ENCODE measurements at places on chromosomes 6 and 20. TPM values are rescaled to one million over a fixed set of nuclear protein-coding genes. Genes with fewer than 3 reads are reported as not detected.
A peak's percentile ranks its signal among the peaks of the same experiment; 100 is the strongest.

The SNAP25 gene
- not detected for total RNA-seq

DNA sequence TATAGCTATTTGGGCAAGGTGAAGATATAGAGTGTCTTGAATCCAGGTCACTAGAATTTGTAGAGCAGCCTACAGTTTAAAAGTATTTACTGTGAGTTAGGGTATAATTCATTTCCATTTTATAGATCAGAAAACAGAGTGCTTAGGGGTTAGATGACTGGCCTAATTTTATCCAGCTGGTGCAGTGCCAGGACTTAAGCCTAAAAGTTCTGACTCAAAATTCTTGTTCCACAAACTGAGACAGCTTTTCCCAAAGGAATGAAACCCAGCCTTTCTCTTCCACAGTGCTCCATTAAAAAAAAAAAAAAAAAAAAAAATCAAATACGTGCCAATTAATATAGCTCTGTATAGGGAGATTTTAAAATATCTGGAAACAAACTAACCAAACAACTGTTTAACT is 441.0 kb upstream of the MARCKS start:
- DNase-seq, result no peak

The CCN6 gene
- total RNA-seq, result not detected

GRCh38 chr20:13515796-13516558 is 122.8 kb downstream of the TASP1 start:
- DNase-seq, result no peak

DNA sequence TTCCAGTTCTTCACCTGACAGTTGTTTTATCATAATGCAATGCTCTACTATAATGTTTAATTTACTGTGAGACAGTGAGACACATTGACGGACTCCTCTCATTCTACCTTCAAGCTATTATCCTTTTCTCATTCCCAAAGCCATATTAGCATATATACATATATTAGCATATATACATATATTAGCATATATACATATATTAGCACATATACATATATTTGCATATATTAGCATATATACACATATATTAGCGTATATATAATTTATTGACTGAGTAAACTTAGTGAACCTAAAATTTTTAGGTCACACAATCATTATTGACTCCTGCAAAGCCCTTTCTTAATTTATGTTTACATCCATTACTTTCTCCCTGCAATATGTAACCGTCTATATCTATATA is 555.0 kb upstream of the ADGRB3 start:
- DNase-seq, result no peak

DNA sequence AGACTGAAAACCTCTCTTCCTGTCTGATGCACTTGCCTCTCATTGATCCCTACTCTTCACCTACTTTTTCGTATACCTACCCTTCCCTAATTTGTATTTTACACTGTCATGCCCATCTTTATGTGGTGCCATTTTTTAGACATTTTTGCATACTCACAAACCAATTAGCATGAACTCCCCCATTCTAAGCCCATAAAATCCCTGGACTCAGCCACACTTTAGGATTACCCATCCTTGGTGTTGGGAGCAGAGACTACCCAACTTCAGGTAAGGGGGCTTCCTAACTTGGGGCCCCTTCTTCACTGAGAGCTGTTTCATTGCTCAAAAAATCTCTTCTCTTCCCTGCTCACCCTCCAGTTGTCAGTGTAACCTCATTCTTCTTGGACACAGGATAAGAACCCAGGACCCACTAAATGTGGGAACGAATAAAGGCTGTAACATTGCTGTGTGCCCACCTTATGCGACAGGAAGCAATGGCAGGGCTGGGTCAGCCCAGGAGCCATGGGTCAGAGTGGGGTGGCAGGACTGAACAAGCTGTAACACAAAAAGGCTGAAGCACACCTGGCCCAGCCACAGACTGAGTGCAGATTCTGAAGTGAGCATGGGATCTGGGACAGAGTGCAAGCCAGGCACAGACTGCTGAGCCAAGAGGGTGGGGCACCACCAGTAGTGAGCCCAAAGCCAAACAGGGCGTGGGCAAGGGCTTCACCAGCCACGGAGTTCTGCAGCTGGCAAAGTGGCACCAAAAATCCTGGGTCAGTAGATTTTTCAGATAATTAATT is 789.1 kb upstream of the HS3ST5 start:
- no peak for DNase-seq

DNA sequence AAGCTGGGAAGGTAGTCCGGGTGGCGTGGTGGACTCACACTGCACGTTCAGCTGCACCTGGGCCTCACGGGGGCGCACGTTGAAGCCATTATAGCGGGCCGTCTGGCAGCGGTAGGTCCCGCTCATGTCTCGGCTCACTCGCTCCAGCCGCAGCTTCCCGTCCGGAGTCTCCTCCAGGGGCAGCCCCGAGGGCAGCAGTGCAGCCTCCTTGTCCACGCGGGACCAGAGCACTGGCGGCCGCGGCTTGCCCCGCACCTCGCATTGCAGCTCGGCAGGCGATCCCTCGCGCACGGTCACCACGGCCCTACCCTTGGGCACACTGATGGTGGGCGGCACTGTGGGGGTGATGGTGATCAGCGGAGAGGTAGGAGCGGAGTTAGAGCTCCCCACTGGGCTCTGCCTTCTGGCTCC is 47.6 kb downstream of the MDGA1 start:
- DNase-seq, result no peak

DNA sequence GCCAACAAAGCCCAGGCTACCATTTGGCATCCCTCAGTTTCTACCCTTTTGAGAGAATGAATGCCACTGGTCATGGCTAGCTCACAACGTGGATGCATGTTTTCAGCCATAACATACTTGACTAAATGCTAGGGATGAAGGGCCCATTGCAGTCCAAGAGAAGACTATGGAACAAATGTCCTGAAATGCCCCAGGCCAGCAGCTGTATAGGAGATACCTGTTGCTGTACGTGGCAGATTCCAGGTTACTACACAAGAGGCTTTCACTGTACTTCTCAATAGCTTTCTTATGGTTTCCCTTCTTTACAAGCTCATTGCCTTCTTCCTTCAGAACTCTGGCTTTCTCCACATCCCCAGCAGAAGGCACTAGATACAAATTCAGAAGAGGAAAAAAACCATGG is 11.7 kb downstream of the TOMM34 start:
- DNase-seq, result no peak

- peak; percentile 52 for DNase-seq
Measured at GRCh38 chr6:125154761-125155135, 1.2 kb downstream of the TPD52L1 start.

DNA sequence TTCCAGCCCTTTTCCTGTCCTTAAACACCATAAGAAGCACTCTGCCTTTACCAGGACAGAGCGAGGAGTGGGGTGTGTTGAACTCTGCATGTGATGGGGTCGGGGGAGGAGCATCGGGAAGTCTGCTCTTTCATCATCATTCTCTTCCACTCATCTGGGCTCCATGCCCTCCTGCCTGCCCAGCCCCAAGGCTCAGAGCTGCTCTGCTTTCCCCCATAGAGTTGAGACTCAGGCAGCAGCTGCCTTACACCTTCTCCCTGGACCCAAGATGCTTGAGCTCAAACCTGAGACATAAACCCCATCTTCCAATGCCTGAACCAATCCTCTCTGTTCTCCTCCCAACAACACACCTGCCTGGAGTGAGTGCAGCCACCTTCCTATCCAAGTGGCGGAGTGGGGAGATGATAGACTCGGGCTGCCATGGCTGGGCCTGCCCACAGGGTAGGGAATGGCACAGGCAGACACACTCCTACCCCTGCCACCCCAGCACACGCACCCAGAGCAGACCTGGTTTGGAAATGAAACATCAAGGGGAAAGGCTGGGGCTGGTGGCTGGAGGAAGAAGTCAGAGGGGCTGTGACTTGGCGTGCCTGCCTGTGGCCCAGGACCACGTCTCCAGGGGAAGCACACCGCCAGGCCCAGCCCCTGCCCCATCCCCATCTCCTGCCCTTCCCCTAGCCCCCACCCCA is 28.4 kb downstream of the TFEB start:
- peak; percentile 35 for DNase-seq

GRCh38 chr6:93749930-93750329 is 330.6 kb upstream of the EPHA7 start:
- DNase-seq, result no peak

DNA sequence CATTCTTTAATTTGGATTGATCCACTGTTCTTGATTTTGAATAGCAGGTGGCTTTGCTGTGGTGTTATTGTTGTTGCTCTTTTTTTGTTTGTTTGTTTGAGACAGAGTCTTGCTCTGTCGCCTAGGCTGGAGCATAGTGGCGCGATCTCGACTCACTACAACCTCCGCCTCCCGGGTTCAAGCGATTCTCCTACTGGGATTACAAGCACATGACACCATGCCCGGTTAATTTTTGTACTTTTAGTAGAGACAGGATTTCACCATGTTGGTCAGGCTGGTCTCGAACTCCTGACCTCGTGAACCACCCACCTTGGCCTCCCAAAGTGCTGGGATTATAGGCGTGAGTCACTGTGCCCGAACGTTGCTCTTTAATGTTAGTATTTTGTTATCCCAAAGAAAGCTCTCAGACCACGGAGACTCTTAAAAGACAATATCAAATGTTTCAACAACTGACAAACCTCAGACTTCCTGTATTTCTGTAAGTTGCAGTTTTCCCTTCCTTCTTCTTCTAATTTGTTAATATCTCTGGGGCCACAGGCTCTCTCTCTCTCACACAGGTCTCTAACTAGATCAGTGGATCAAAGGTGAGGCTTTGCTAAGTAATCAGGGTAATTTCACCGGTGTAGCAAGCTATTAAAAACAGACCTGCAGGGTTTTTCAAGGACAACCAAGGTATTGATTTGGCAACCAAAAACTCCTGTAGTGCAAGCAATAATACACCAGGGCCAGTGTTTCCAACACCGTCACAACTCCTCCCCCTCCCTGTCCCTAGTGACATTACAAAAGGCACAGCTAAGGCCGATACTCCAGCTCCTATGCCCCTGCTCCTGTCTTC is 48.8 kb upstream of the ZNF217 start:
- DNase-seq, result peak; percentile 64

GRCh38 chr6:17940151-17940792 is 47.2 kb downstream of the KIF13A start:
- DNase-seq, result no peak

GRCh38 chr6:89956182-89956581 is 61.9 kb downstream of the GJA10 start:
- DNase-seq, result no peak

The TNFRSF6B gene
- total RNA-seq, result not detected

GRCh38 chr20:23094213-23094896 is 8.2 kb upstream of the CD93 start:
- DNase-seq, result no peak

The CCDC28A gene
- total RNA-seq, result 18.9 TPM

GRCh38 chr6:11876934-11877433 is 98.4 kb upstream of the ADTRP start:
- DNase-seq, result no peak

GRCh38 chr6:20866036-20866435 is 331.8 kb downstream of the CDKAL1 start:
- DNase-seq, result no peak
